Activated T-helper 2 cell treated with anti-CD3 and anti-CD28 coated beads, Interferon-gamma antibody, Interleukin-2, Interleukin-4, amounts not matched to agents 10 μg/mL and 5 μg/mL and 100 μg/mL, durations not matched to agents 14 hours and 24 hours and 36 hours (primary cell): ENCODE measurements at places on chromosomes 4 and X.
A peak's percentile ranks its signal among the peaks of the same experiment; 100 is the strongest.

GRCh38 chr4:2662598-2662997 lies 93.5 kb downstream of the TNIP2 start:
- H3K4me3 ChIP-seq: no peak overlapping the region
- DNase-seq: no peak
- H3K36me3 ChIP-seq: peaks cover 70% of the 10 kb centered on the region
- H3K4me1 ChIP-seq: peaks cover 18% of the 10 kb centered on the region
- H3K27me3 ChIP-seq: no peaks in the 10 kb centered on the region

DNA sequence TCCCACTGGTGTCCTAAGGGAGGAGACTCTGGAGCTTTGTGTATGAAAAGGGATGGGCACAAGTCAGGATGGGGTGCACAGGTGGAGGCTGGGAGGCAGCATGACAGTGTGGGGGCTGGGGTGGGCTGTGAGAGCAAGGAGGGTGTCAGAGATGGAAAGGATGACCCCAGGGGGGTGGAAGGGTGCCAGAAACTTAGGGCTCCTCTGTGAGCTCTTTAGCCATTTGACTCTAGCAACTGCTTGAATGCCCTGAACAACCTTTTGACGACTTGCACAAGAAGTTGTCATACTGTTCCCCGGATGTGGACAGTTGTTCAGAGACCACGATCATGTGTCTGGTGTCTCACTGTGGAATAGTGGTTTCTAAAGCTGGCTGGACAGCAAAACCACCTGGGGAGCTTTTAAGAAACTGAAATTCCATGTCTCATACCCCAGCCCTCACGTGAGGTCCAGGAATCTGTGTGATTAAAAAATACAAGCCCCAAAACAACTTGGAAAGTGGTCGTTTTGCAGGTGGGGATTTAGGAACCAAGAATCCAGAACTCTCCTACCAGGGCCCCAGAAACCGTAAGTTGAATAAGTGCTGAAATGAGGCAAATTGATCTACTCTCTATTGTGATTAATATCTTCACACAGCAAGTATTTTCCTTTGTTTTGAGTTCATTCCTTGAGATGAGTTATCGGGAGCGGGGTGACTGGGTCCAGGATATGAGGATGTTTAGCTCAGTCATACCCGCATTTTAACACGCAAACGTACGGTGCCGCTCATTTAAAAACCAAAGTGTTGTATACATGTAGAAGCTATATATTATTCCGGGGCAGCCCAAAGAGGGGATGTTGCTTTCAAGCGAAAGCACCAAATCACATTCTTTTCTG lies 3.4 kb downstream of the RHOH start:
- H3K27me3 ChIP-seq: no peaks in the 10 kb centered on the region
- peak overlapping the region; percentile 94 for H3K27ac ChIP-seq
- peak overlapping the region; percentile 90 for H3K4me3 ChIP-seq

- no peaks in the 10 kb centered on the region for H3K36me3 ChIP-seq
- no peaks in the 10 kb centered on the region for H3K27me3 ChIP-seq
- H3K4me3 ChIP-seq: no peak overlapping the region
- DNase-seq: no peak
Observed at GRCh38 chr4:31657859-31658570, 937.8 kb downstream of the PCDH7 start.

GRCh38 chr4:33200377-33200776 lies 2480.2 kb downstream of the PCDH7 start:
- no peaks in the 10 kb centered on the region for H3K36me3 ChIP-seq
- H3K27me3 ChIP-seq: no peaks in the 10 kb centered on the region
- DNase-seq: no peak
- H3K4me3 ChIP-seq: no peak overlapping the region
- no peak overlapping the region for H3K27ac ChIP-seq

- no peak overlapping the region for H3K27ac ChIP-seq
- no peaks in the 10 kb centered on the region for H3K27me3 ChIP-seq
- H3K36me3 ChIP-seq: no peaks in the 10 kb centered on the region
- DNase-seq: no peak
Observed at GRCh38 chr4:124940387-124940786, 227.9 kb upstream of the ANKRD50 start.

DNA sequence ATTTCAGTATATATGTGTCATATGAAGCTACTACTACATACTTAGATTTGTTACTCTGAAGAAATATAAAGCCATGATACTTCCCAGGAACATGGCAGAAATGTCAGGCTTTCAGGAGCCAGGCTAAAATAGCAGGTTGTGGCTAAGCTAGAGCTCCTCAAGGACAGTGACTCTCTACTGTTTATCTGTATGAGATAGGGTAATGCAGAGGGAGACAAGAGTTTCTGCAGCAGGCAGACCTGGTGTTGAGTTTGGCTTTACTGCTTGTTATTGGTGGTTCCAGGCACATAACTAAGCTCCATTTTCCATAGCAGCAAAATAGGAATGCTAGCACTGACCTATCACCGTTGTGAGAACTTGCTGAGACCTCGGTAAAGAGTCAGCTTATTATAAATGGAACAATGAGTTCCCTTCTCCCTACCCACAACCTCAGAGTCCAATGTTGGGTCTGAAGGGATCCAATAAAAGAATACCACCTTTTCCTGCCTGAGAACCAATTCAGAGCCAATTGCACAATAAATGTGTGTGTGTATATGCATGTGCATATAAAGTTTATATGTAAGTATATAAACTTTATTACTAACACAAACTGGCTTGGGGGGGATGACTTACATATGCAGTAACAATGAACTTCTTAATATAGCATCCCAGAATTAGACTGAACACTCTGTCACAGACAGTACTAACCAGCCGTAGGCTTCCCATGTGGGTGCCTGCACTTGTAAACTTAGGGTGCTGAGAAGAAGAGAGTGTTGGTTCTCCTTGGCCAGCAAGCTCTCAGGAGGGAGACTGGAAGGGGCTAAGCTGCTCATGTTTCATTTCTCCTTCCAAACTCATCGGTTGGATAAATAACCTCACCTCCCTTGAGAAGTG lies 51.9 kb upstream of the PAQR3 start:
- DNase-seq: no peak
- H3K27ac ChIP-seq: no peak overlapping the region
- no peaks in the 10 kb centered on the region for H3K4me1 ChIP-seq
- H3K4me3 ChIP-seq: no peak overlapping the region
- no peaks in the 10 kb centered on the region for H3K36me3 ChIP-seq
- peaks cover 4% of the 10 kb centered on the region for H3K27me3 ChIP-seq

GRCh38 chrX:40098264-40099054 lies 701 bp upstream of the BCOR start:
- peak; percentile 58 for DNase-seq
- peaks cover 19% of the 10 kb centered on the region for H3K36me3 ChIP-seq
- no peaks in the 10 kb centered on the region for H3K27me3 ChIP-seq
- peak overlapping the region; percentile 86 for H3K4me3 ChIP-seq
- peak overlapping the region; percentile 95 for H3K27ac ChIP-seq
- peaks cover 21% of the 10 kb centered on the region for H3K4me1 ChIP-seq

DNA sequence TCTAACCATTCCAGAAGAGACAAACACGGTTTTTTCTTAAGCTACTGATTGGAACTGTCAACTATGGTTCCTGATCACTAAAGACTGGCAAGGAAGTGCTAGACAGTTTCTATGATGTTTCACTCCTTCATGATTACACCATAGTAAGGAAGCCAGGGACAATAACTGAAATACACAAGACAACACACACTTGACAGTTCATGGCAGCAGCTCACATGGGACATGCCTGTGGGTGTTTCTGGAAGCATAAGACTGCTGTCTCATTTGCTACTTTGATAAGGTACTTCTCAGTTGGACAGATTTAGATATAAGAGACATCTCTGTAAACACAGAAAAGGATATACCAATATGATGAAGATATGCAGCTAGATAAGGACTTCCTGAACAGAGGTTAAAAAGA lies 8.3 kb upstream of the IRAK1 start:
- no peak overlapping the region for H3K27ac ChIP-seq
- peaks cover 4% of the 10 kb centered on the region for H3K4me1 ChIP-seq
- peaks cover 43% of the 10 kb centered on the region for H3K36me3 ChIP-seq
- no peaks in the 10 kb centered on the region for H3K27me3 ChIP-seq

DNA sequence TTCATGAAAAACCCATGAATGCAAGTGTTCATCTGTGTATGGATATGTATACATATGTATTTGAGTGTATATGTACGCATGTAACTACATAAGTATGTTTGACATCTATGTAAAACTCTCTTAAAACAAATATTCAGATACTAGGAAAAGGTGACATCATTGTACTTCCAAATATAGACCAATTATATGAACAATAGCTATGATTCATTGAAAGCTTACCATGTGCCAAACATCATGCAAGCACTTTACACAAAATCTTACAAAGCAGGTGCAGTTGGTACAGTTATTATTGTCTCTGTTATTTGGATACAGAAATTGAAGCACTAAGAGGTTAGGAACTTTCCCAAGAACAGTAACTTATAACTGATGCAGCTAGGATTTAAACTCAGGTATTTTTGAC lies 21.4 kb downstream of the MAGEB17 start:
- no peaks in the 10 kb centered on the region for H3K27me3 ChIP-seq
- H3K36me3 ChIP-seq: no peaks in the 10 kb centered on the region
- no peak for DNase-seq
- H3K4me3 ChIP-seq: no peak overlapping the region

GRCh38 chr4:182640491-182640890 lies 276.7 kb downstream of the DCTD start:
- H3K27me3 ChIP-seq: no peaks in the 10 kb centered on the region
- no peak overlapping the region for H3K4me3 ChIP-seq
- no peak overlapping the region for H3K27ac ChIP-seq
- H3K4me1 ChIP-seq: no peaks in the 10 kb centered on the region

DNA sequence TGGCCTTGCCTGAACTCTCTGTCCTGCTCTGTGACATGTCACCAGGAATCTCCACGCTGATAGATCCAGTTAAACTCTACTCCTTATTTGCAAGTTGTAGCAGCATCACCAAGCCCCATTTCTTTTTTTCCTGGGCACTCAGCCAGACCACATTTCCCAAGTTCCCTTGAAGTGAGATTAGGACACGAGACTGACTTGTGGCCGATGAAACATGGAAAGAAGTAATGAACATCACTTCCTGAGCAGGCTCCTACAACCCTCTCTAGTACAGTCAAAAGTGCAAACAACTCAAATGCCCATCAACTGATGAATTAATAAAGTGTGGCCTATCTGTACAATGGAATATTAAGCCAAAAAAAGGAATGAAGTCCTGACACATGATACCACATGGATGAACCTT lies 74.6 kb downstream of the MAP3K15 start:
- no peak overlapping the region for H3K4me3 ChIP-seq
- H3K4me1 ChIP-seq: no peaks in the 10 kb centered on the region
- no peaks in the 10 kb centered on the region for H3K27me3 ChIP-seq
- H3K36me3 ChIP-seq: no peaks in the 10 kb centered on the region

DNA sequence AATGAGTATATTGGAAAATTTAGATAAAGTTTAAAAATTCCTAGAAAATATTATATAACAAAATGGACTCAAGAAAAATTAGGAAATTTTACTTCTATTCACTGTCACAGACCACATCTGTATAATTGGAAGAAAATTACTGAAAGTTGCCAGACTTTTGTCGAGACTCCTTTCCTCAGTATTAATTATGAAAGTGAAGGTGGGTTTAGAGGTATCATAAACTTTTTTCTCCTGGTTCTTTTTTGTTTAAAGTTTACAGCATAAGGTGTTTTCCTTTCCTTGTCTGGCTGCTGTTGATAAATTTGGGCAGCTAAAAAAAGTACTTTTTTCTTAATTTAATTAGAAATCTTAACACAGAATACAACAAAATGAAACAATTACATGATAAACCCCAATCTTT lies 6.7 kb upstream of the TEX13D start:
- peaks cover 20% of the 10 kb centered on the region for H3K4me1 ChIP-seq
- no peak overlapping the region for H3K27ac ChIP-seq
- no peak overlapping the region for H3K4me3 ChIP-seq
- peaks cover 2% of the 10 kb centered on the region for H3K36me3 ChIP-seq

DNA sequence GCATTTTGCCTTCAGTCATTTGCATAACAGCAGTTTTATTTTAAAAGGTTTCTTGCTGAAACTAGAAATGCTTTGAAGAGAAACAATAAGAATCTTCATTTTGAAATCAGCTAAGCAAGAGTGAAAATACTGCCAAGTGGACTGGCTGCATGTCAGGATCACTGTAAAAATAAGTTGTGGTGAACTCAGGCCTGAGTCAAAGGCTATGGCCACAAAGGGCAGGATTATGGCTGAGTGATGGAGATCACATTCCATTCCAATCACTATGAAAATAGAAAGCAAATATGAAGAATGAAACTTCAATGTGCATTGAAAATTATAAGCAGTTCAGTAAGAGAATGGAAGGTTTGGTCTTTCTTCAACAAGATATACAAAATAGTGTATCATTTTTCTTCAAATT lies 224.5 kb downstream of the PCDH18 start:
- no peak overlapping the region for H3K4me3 ChIP-seq
- H3K27ac ChIP-seq: no peak overlapping the region
